IMR-90 (cell line): ENCODE measurements at places on chromosomes 1 and 21. TPM values are rescaled to one million over a fixed set of nuclear protein-coding genes. Genes with fewer than 3 reads are reported as not detected.

OR2L2 gene
- total RNA-seq, result not detected in 2 replicates

SOAT1 gene
- 19.5 and 28.9 TPM in 2 replicates for total RNA-seq

FCGR1A gene
- not detected in 2 replicates for total RNA-seq

TRAPPC10 gene
- total RNA-seq, result 18.1 and 18.3 TPM in 2 replicates

CFH gene
- total RNA-seq, result 6.3 and 12.8 TPM in 2 replicates

PTGS2 gene
- total RNA-seq, result 4.8 and 6.9 TPM in 2 replicates

ZNF362 gene
- total RNA-seq, result 5.3 and 5.7 TPM in 2 replicates

DNA sequence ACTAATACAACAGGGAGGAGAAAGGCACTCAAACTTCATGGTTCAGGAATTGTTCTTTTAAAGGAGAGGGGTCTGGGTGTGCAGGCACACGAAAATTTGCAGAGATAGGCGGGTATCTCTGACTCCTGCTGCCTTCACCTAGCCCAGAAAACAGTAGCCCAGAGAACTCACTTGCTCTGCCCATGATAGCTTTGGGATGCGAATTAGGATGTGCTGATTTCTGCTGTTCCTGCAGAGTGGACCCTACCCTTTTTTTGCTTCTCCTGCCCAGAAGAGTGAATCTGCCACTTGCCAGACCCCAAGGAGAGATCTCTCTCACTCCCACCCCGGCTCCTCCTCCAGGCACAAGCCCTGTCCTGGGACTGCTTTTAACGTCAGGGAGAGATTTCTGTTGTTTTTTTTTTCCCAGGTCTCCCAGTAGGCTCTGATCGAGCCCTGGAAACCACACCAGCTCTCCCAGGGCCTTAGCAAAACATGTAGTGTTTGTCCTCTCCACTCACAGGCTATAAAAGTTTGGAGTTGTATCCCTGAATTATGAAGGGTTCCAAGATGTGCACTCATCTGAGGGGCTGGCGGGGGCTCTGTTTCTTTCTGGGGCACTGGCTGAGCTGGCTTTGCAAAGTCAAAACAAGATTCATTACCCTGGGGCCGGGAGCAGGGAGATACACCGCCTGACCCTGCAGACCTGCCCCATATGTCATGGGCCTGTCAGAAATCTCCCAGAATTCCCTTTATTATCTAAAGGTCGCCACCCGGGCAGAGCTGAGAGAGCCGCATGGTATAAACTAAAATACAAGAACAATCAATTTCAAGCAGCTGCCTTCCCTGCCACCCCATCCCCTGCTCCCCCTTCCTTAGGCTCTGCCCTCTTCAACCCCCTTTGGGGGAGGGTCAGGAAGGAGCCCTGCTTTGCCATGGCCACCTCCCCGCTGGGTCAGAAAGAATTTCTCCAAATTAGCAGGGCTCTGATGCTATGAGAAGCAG lies 17.9 kb downstream of the PLXNA2 start:
- no peak overlapping the region for H3K27ac ChIP-seq
- no peak overlapping the region for H3K4me3 ChIP-seq
- no peaks in the 10 kb centered on the region for H3K36me3 ChIP-seq
- no peak for DNase-seq
- peaks cover 12% of the 10 kb centered on the region for H3K4me1 ChIP-seq

DNA sequence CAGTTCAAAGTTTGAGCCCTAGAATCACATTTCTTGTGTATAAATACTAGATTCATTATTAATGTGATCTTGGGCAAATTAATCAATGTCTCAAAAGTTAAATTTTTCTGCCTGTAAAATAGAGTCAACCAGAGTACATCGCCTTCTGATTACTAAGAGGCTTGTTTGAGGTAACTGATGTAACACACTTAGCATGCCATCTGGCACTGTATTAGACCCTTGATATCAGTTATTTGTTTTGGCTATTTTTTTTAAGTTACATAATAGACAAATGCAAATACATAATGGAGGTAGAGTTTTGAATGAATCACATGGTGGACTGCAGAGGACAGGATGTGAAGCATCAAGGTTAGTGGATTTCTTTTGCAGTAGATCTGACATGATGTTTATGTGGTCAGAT lies 298.4 kb downstream of the ADGRL2 start:
- no peak overlapping the region for H3K27ac ChIP-seq
- H3K27me3 ChIP-seq, result no peaks in the 10 kb centered on the region
- no peaks in the 10 kb centered on the region for H3K4me1 ChIP-seq
- no peak overlapping the region for H3K4me3 ChIP-seq
- DNase-seq, result no peak
- H3K36me3 ChIP-seq, result no peaks in the 10 kb centered on the region

- peaks cover 4% of the 10 kb centered on the region for H3K4me1 ChIP-seq
- H3K27ac ChIP-seq, result no peak overlapping the region
- no peak for DNase-seq
- no peaks in the 10 kb centered on the region for H3K36me3 ChIP-seq
Measured at GRCh38 chr21:16775076-16775475, 737.8 kb upstream of the CXADR start.

DNA sequence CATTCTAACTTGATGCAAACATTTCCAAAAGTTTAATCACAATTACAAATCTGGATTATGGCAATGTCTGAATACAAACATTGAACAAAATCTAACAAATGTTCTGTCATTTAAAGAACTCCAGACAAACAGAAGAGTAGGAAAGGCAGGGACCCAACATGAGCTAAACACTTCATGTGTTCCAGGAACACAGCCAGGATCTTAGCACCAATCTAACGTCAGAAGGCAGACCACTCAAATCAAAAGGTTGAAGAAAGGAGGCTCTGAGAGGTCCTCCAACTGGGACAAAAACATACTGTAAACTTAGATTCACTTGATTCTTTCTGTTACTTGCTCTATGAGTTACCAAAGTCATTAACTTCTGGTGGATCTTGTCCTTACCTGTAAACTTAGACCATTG lies 374.0 kb downstream of the NEGR1 start:
- peaks cover 2% of the 10 kb centered on the region; the same call in 1 of the 2 replicates for H3K4me1 ChIP-seq
- H3K4me3 ChIP-seq, result no peak overlapping the region
- H3K27ac ChIP-seq, result no peak overlapping the region
- H3K27me3 ChIP-seq, result no peaks in the 10 kb centered on the region
- peak; percentile 45 for DNase-seq

DNA sequence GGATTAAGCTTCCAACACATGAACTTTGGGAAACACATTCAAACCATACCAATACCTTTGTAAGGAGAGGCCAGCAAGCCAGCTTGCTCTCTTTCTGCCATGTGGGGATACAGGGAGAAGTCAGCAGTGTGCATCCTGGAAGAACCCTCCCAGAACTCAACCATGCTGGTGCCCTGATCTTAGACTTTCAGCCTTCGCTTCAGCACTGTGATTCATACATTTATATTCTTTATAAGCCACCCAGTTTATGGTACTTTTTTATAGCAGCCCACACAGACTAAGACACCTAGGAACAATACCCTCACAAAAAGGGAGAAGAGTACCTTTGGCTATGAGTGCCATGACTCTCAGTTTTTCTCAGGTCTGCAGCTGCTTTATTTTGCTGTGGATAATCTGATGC lies 35.9 kb downstream of the C1orf87 start:
- no peaks in the 10 kb centered on the region for H3K27me3 ChIP-seq
- H3K27ac ChIP-seq, result no peak overlapping the region
- no peaks in the 10 kb centered on the region for H3K36me3 ChIP-seq

GRCh38 chr1:115295904-115296696 lies 41.9 kb downstream of the NGF start:
- no peak overlapping the region for H3K27ac ChIP-seq
- H3K36me3 ChIP-seq, result no peaks in the 10 kb centered on the region; the same call in 1 of the 2 replicates
- no peaks in the 10 kb centered on the region for H3K27me3 ChIP-seq
- no peak for DNase-seq

DNA sequence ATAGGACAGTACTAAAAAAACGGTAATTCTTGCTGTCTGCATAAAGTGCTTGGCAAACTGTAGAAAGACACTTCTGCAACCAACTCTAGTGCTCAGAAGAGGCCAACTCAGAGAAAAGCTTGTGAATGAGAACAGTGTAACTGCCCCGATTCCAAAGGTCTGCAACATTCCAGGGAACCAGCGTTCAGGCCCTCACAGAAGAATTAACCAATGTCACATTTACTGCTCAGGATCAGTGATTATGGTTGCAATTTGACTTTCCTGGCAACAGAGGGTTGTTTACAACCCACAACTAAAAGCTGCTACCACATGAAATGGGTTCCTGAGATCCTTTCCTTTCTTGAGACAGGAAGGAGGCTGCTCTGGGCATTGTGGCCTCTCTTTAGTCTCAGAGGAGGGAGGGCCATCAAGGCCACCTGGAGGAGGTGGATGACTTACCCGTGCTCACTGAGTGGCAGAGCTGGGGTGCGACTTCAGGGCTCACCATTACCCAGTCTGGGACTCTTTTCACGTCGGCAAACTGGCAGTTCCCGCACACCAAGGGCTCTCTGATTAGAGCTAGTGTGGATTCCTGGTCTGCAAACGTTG lies 15.3 kb downstream of the SRSF4 start:
- H3K27me3 ChIP-seq, result no peaks in the 10 kb centered on the region
- no peak overlapping the region for H3K27ac ChIP-seq
- no peak overlapping the region for H3K4me3 ChIP-seq
- peaks cover 25% of the 10 kb centered on the region for H3K36me3 ChIP-seq

GRCh38 chr1:108561689-108562326 lies 1.9 kb downstream of the EEIG2 start:
- no peaks in the 10 kb centered on the region for H3K36me3 ChIP-seq
- H3K27ac ChIP-seq, result no peak overlapping the region
- no peak for DNase-seq
- H3K4me1 ChIP-seq, result no peaks in the 10 kb centered on the region; the same call in 1 of the 2 replicates
- H3K4me3 ChIP-seq, result no peak overlapping the region

GRCh38 chr1:155648207-155649147 lies 38.5 kb downstream of the MSTO1 start:
- H3K4me3 ChIP-seq, result peak overlapping the region; percentile 32; the same call in 1 of the 2 replicates
- H3K27ac ChIP-seq, result peak overlapping the region; percentile 69
- H3K36me3 ChIP-seq, result no peaks in the 10 kb centered on the region

- DNase-seq, result no peak
- H3K4me3 ChIP-seq, result no peak overlapping the region
- H3K4me1 ChIP-seq, result no peaks in the 10 kb centered on the region
- peaks cover 38% of the 10 kb centered on the region for H3K27me3 ChIP-seq
Measured at GRCh38 chr1:159936273-159936904, 9.0 kb downstream of the IGSF9 start.

- H3K4me3 ChIP-seq, result no peak overlapping the region
- DNase-seq, result no peak
- H3K27me3 ChIP-seq, result no peaks in the 10 kb centered on the region
- no peaks in the 10 kb centered on the region for H3K36me3 ChIP-seq
- no peaks in the 10 kb centered on the region for H3K4me1 ChIP-seq
Measured at GRCh38 chr1:175498002-175498401, 245.4 kb downstream of the TNR start.

- H3K27ac ChIP-seq, result no peak overlapping the region
- H3K4me3 ChIP-seq, result no peak overlapping the region
- H3K36me3 ChIP-seq, result no peaks in the 10 kb centered on the region
- DNase-seq, result no peak
- peaks cover 39% of the 10 kb centered on the region for H3K27me3 ChIP-seq
Measured at GRCh38 chr21:33151941-33152731, 77.6 kb upstream of the IFNAR2 start.

- no peaks in the 10 kb centered on the region for H3K36me3 ChIP-seq
- H3K4me1 ChIP-seq, result peaks cover 19% of the 10 kb centered on the region
- no peak for DNase-seq
- H3K27me3 ChIP-seq, result no peaks in the 10 kb centered on the region
- no peak overlapping the region for H3K27ac ChIP-seq
- no peak overlapping the region for H3K4me3 ChIP-seq
Measured at GRCh38 chr21:33950431-33951079, 35.0 kb upstream of the ATP5PO start.

DNA sequence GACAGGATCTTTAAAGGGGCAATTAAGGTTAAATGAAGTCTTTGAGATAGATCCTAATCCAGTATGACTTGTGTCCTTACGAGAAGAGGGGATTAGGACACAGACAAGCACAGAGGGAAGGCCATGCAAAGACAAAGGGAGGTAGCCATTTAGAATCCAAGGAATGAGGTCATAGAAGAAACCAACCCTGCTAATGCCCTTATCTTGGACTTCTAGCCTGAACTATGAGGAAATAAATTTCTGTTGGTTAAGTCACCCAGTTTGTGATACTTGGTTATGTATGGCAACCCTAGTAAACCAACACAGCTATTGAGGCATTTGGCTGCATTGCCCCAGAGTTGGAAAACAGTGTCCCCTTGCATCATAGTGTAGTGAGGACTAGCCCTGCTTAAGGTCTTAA lies 121.3 kb downstream of the MAST2 start:
- H3K4me1 ChIP-seq, result peaks cover 6% of the 10 kb centered on the region; the same call in 1 of the 2 replicates
- no peak overlapping the region for H3K4me3 ChIP-seq
- H3K27me3 ChIP-seq, result no peaks in the 10 kb centered on the region
- DNase-seq, result peak; percentile 50
- H3K36me3 ChIP-seq, result no peaks in the 10 kb centered on the region

- no peak overlapping the region for H3K27ac ChIP-seq
- no peak overlapping the region for H3K4me3 ChIP-seq
Measured at GRCh38 chr1:155184351-155184811, 10.7 kb downstream of the TRIM46 start.

DNA sequence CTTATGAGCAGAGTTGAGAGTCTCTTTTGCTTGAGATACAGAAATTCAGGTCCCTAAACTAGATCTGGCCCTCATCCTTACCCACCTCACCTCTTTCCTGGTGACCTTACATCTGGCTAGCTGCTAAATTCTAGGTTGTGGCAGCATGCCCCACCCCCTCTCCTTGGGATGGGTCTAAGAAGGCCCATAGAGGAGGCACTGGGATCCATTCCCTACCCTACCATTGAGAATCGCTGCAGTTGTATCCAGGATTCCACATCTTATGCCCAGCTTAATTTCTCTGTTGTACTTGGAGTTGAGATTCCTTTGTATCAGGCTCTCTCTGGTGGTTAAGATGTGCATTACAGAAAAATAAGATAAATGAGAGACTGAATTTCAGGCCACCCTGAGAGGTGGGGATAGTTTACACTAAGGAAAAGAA lies 9.5 kb upstream of the TMEM39B start:
- peak; percentile 76 for DNase-seq
- H3K27ac ChIP-seq, result peak overlapping the region; percentile 60
- H3K4me3 ChIP-seq, result no peak overlapping the region

DNA sequence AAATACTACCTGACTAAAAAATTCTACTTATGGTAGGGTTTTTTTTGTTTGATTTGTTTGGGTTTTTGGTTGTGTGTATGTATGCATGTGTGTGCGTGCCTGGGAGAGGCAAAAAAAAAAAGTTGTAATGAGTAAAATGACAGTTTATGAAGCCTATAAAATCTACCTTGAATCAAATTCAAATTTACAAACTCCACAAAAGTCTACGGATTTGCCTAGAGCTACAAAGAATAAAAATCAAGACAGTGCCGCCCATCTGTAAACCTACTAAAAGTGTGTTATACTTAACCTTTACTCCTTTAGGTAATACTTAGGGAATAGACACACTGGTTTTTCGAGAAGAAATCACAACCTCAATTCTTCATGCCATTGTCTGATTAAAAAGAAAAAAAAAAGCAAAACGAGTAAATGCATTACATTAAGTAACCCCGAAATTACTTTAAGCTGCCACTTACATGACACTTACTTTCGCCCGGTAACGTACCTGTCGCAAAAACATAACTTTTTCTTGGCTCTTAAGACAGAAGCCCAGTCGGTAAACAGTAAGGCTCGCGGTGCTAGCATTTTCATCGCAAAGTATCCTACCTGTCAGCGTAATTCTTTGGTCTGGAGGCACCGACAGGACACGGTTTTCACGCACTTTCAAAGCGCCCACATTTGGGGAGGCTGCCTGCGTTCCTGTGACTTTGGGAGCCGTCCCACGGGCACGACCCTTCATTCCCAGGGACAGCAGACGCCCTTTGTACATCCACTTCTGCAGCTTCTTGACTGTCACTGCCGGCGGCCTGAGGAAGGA lies 951 bp downstream of the SYDE2 start:
- H3K4me1 ChIP-seq, result peaks cover 6% of the 10 kb centered on the region
- peak overlapping the region; percentile 26 for H3K27ac ChIP-seq
- no peaks in the 10 kb centered on the region for H3K27me3 ChIP-seq
- no peaks in the 10 kb centered on the region for H3K36me3 ChIP-seq
